ENCODE measurements at places on chromosomes 3 and 15.

DNA sequence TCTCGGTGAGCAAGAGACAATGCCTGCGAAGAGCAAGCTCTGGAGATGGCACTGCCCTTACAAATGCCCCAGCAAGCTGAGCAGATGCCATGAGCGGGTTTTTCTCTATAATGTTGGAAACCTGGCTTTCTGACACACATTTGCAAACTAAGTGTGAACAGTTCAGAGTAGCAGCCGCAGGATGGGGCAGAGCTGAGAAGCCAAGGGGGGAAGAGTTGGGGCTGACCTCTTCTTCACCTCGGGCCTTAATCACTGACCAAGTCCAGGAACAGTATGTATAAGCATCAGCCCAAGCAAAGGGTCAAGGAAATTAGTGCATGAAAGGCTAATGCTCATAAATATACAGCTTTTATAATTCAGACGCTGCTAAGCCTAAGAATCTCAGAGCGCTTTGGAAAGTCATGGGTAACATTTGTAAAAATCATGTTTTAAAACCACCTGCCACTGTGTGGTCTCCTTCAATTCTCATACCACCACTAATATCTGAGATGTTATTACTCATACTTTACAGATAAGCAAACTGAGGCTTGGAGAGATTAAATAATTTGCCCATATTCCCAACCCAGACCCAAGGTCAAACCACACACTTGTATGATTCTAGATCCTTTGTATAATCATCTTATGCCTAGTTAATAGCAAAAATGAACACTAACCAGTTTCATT lies 603.4 kb downstream of the FOXP1 start:
- no peak for DNase-seq

- no peak for DNase-seq
Observed at GRCh38 chr3:60413551-60413950, 837.7 kb downstream of the FHIT start.

- no peak for DNase-seq
Observed at GRCh38 chr15:75985971-75986370, 26.3 kb downstream of the NRG4 start.

GRCh38 chr3:128493570-128494366 lies 767 bp upstream of the GATA2 start:
- no peak for DNase-seq

DNA sequence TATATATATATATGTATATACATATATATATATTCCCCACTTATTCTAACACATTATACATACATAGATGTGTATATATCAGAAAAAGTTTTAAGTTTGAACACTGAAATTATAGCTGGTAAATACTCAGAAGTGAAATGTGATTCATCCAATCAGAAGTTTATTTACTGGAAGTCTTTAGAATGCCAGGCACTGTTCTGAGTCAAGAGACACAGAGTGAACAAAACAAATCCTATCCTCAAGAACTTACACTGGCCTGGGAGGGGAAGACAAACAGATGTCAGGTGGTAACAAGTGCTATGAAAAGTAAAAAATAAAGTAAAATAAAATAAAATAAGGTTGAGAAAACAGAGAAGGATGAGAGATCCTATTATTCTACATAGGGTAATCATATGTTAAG lies 13.4 kb downstream of the DHX36 start:
- DNase-seq = no peak

DNA sequence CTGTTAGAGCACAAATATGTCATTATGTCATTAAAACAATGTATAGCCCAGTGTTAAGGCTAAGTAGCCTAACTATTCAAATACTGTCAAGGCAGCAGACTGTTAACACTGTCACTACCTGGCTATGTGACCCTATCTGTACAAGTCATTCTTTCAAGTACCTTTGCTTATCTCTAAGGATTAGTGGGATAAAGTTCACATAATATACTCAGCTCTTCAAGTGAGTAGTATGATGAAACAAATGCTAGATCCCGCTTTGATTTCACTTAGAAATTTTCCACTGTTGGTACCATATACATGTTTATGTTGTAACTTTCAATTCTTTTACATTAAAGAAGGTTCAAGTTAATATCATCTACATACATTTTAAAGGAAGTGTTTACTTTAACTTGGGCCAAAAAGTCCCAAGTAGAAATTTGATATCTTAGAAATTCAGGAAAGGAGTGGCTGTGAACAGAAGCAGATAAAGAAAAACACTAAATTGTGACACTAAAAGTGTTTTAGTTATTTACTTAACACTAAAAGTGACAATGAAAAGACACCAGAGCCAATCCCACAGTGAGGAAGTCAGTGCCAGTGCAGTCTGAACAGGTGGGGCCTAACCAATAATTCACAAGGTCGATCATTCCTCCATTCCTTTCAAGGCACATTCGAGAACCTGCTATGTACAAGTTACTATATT lies 4.8 kb upstream of the RFX7 start:
- DNase-seq = no peak

DNA sequence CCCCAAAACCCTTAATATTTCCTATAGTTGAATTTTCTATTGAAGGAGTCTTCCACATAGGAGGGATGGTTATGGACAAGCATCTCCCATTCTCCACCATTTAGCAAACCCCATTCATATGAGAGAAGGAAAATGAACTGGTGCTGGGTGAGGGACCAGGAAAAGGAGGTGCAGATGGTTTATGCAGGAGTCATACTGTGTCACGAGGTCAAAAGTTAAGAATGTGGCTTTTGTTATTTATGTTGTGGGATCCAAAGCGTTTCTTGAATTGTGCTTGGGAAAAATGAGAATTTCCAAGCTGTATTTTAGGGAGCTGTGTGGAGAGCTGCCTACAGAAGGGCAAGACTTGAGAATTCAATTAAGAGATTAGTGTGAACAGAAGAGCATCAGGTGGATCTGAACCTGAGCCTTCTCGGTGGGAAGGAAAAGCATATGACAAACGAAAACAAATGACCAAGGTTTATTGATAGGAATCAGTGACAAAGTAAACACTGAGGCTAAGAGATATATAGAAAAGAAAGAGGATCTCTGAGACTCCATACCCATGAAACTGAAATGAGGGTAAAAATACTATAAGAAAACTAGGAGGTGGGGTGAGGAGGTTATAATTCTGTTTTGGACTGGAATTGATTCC lies 473.3 kb upstream of the NR2F2 start:
- DNase-seq = no peak

- no peak for DNase-seq
Observed at GRCh38 chr3:156918746-156919145, 92.6 kb downstream of the LEKR1 start.

DNA sequence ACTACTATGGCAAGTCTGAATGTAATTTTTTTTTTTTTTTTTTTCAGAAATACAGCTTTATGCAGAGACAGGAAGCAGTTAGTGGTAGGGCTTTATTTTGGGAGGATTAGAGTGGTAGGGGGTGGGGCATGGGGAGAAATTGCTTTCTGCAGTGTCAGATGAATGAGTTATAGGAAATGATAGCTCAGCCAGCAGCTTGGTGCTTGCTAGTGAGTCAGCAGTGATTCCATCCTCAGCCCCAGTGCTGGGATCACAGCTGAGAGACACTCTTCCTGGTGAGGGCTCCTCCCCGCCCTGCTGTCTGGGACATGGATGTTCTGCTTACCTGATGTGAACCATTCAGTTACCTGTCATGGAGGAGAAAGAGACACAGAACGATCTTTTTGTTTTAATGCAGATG lies 39.6 kb downstream of the SEMA6D start:
- DNase-seq = no peak

- DNase-seq = no peak
Observed at GRCh38 chr15:89543389-89543788, 31.9 kb upstream of the TICRR start.

GRCh38 chr3:177102553-177102952 lies 94.7 kb downstream of the TBL1XR1 start:
- DNase-seq = no peak

GRCh38 chr3:194114123-194114522 lies 21.8 kb upstream of the HES1 start:
- DNase-seq = no peak

DNA sequence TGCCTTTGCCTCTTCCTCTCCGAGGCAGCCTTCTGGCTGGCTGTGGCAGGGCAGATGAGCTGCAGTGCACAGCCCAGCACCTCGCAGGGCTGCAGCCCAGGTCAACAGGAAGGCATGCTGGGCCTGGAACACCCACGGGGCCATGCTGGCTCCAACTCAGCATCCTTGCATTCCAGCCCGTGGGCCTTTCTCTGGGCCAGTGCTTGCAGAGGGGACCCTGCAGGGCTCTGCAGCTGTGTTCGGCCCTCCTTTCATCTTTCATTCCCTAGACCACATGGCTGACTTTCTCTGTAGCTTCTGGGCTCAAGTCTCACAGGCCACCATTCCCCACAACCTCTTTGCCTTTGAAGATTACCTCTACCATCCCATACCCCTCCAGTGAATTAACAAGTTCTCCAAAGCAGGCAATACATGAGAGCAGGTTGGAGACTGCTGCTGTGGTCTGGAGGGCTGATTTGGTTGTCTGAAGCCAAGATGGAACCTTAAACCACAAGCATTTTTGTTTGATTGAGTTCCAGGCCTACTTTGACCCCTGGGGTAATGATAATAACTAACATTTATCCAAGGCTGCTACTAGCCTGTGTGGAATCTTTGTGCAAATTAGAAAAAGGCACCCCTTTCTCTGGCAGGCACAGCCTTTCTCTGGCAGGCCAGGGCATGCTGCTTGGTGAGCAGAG lies 5.9 kb downstream of the FAM131A start:
- DNase-seq = no peak

- no peak for DNase-seq
Observed at GRCh38 chr15:95836536-95836935, 494.0 kb upstream of the NR2F2 start.

DNA sequence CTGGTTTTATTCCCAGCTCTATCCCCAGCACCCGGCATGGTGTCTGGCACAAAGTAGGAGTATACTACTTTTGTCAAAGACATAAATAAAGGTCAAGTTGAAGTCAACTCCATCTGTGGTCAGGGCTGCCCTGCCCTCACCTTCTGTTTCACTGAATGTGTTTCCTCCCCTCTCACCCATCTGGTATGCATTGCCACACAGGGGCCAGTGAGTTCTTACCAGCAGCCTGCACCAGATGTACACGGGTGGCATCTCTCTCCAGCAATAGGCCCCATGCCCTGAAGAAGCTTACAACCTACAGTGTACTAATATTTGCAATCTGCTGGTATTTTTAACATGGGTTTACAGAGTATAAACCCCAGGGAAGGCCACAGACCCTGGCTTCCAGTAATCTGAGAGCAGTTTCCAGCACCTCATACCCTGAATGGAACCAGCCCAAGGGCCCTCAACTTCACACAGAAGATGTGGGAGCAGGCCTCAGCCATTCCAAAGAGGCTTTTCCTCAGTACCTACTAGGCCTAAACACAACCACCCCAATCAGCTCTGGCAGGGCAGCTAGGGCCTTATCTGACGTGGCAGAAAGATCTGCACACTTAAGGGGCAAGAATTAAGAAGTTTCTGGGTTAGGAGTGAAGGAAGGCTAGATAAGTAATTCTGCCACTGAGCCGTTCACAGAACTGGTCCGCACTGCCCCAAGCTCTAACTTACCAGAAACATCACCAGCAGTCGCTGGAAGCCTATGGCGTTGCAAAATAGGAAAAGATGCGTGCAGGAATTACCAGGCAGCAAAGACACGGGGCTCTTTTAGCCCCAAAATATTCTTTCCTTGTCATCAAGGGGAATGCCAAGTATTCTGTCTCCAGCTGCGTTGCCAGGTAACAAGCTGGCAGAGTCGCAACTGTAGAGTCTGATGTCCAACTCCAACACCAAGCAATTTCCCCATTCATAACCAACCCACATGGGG lies 2.1 kb downstream of the IDH2 start:
- DNase-seq = no peak

DNA sequence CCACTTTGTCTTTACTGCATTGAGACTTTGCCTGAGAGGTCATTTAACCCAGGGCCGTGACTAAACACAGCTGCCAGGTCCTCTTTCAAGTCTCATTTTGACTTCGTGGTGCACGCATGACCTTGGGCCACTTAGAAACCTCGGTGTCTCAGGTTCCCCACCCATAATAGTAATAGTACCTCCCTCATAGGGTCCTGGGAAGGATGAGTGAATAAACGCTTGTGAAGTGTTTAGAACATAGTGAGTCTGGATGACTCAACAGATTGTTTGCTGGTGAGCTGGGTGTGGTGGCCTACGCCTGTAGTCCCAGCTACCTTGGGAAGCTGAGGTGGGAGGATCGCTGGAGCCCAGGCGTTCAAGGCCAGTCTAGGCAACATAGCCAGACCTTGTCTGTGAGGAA lies 56.3 kb downstream of the BDH1 start:
- no peak for DNase-seq

Data from stimulated activated CD4-positive, alpha-beta T cell treated with anti-CD3 and anti-CD28 coated beads, Interleukin-4, amount 100 ng/mL, for 48 hours (primary cell).